ENCODE measurements at places on chromosomes 6 and 20.

DNA sequence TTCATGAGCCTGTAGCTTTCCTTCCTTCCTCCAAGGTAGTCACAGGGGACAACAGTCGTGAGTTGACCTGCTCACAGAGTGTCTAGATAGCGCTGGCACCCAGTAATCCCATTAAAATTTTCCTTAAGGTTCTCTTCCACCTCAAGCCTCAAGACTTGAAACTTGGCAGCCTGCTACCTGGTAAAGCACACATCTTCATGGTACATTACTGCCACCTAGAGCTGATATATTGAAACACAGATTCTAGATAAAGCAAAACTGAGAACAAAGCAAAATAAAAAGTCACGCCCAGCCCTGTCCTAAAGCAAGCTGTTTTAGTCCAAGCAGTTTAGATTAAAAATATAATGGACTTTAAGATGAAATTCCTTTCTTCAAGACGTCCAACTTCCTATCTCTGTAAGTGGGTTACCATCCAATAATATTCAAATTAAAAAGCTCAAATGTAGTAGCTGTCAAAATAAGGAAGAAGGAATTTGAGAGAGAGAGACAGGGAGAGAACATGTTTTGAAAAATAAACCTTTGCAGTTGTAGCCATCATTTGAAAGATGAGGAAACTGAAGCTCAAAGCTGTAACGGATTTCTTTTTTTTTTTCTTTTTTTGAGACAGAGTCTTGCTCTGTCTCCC lies 50.7 kb upstream of the CD83 start:
- DNase-seq: no peak

DNA sequence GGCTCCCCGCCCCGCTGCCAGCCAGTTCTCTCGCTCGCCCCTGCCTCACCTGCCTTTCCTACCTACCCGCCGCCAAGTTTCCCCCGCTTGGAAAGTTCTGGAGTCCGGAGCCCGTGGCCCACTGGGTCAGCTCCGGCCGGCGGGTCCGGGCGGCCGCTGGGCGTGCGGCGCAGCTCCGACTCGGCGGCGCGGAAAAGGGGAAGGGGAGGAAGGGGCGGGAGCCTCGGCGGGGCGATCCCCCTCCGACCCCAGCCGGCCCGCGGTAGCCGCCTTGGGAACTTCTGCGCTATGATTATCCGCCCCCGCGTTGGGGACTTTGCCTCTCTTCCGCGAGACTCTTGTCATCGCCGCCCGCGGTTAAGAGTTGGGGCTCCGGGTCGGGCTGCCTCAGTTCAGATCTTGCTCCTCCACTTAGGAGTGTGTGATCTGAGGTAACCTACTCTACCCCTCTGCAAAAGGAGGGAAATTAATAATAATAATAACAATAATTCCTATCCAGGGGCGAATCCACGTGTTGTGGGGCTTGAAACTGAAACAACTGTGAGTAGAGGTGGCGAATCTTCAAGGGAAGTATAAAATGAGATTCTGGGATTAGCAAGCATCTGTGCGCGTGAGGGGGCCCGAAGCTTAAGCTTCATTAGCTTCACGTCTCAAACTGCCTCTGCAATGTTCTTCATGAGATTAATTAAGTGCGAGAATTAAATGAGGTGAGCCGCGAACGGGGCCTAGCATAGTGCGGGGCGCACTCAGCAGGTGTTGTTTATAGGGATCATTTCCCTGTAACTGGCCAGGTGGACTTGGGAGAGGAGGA lies 30.8 kb downstream of the SF3B5 start:
- DNase-seq: no peak

- no peak for DNase-seq
Observed at GRCh38 chr20:38245753-38246152, 14.8 kb downstream of the KIAA1755 start.

- DNase-seq: no peak
Observed at GRCh38 chr6:119121367-119121766, 42.9 kb upstream of the FAM184A start.

- no peak for DNase-seq
Observed at GRCh38 chr6:139518556-139519091, 144.2 kb upstream of the CITED2 start.

GRCh38 chr6:137000825-137001224 lies 43.9 kb downstream of the IL20RA start:
- DNase-seq: no peak

DNA sequence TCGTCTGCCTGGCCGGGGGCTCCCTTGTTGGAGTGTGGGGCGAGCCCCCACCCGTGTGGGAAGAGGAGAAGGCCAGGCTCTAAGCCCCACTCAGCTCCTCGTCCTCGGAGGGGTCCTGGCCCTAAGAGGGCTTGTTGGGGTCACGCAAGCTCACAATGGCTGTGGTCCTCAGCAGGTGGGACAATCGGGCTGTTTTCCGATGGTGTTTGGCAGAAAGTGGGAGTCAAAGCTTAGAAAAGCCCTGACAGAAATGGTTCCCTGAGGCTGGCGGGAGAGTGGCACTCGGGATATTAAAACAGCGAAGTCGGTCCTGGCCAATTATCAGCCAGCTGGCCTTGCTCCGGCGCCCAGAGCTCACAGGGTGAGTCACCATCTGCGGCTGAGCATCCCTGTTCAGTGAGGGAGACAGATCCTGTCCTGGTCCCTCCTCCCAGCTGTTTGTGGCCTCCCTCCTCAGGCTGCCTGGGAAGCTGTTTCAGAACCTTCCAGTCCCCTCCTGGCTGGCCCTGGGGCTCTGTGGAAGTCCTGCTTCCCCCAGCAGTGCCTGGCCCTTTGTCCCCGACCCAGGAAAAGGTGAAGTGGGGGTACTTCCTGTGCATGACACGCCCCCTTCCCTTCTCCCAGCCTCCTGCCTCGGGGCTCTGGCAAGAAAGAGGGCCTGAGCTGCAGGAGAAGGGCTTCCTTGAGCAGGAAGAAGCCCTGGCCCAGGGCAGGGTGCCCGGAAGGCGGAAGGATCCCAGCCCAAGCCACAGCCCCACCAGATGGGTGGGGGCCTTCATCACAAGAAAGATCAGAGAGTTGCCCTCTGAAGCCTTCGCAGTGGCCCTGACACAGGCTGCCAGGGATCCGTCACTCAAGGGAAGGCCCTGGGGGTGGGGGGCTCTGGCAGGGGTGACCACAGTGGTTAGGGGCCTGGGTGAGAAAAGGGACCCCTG lies 53.6 kb upstream of the BHLHE23 start:
- no peak for DNase-seq

GRCh38 chr20:62728028-62728780 lies 19.6 kb downstream of the NTSR1 start:
- DNase-seq: no peak
